HS-5 (cell line): ENCODE measurements at places on chromosomes 13 and 19.

DNA sequence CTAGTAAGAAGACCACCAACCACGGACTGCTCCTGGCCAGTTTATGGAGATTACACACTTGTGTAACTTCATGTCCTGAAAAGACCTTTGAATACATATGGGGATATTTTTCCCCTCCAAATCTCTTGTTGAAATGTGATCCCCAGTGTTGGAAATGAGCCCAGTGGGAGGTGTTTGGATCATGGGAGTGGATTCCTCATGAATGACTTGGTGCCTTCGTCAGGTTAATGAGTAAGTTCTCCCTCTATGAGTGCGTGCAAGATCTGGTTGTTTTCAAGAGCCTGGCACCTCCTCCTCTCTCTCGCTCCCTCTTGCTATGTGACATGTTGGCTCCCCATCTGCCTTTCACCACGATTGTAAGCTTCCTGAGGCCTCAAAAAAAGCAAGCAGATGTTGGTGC is 769.0 kb upstream of the SLITRK1 start:
- DNase-seq = no peak

GRCh38 chr19:40253611-40254092 is 27.2 kb upstream of the CCNP start:
- DNase-seq = no peak

DNA sequence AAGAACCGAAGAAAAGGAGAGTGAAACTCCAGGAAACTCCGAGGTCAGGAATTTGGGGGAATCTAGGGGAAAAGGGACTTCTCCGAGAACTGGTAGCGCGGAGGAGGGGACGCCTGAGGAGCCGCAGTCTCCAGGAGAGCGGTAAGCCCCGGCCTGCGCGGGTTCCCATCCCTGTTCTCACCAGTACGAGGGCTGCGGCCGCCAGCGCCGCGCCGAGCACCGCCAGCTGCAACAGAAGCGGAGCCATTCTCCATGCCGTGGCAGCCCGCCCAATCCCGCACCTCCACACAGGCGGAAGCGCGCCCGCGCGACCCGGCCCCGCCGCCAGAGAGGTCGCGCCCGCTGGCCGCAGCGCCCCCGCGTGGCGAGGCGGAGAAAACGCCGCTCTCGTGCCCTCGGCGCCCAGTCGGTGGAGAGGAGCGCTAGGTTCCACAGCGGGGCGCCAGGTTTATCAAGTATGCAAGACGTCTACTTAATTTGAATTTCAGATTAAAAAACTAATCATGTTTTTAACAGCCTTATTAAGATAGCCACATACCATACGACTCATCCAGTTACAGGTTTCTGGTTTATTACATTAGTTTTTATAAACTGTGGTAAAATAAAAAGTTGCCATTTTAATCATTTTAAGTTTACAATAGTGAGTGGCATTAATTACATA is at the start of gene ALG5:
ALG5 (minus strand) TSS at position 287 of the 661 bp plus-strand sequence; CDS start at position 247, 40 bp downstream.
- DNase-seq = no peak

GRCh38 chr19:38918526-38918925 is 6.5 kb upstream of the CCER2 start:
- no peak for DNase-seq

DNA sequence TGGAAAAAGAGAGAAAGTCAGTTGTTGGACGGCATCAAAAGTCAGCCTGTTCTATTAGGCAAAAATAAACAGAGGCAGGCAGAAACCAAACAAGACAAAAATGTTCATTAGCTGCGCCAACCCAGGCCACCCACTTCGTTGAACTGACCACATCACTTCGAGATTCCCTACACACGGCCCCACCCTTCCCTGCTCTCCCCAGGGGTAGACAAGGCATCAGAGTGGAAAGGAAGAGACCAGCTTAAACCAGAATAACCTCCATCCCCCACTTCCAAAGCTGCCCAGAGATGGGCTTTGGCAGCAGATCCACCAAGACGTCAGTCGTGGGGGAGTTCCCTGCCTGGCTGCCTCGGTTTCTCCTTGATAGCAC is 204.6 kb upstream of the TSHZ3 start:
- DNase-seq = no peak

- no peak for DNase-seq
Observed at GRCh38 chr13:80437231-80437630, 96.3 kb upstream of the SPRY2 start.

GRCh38 chr13:73721571-73721970 is 412.6 kb downstream of the KLF12 start:
- DNase-seq = no peak

- no peak for DNase-seq
Observed at GRCh38 chr13:111903143-111903542, 163.8 kb upstream of the SOX1 start.

GRCh38 chr19:51258165-51259160 is 7.6 kb downstream of the SIGLECL1 start:
- no peak for DNase-seq

GRCh38 chr19:46232468-46232867 is 2.9 kb downstream of the IGFL1 start:
- no peak for DNase-seq
